Karpas-422 (cell line): ENCODE measurements at places on chromosomes 4 and X. TPM values are rescaled to one million over a fixed set of nuclear protein-coding genes. Genes with fewer than 3 reads are reported as not detected.

GRCh38 chr4:147975325-147975724 lies 243.4 kb downstream of the ARHGAP10 start:
- DNase-seq, result no peak
- H3K4me3 ChIP-seq, result no peak overlapping the region
- peaks cover 7% of the 10 kb centered on the region; the same call in 1 of the 2 replicates for H3K4me1 ChIP-seq
- no peaks in the 10 kb centered on the region for H3K36me3 ChIP-seq

- H3K4me1 ChIP-seq, result no peaks in the 10 kb centered on the region
- no peak for DNase-seq
- no peak overlapping the region for H3K27ac ChIP-seq
- H3K27me3 ChIP-seq, result no peaks in the 10 kb centered on the region
- H3K36me3 ChIP-seq, result no peaks in the 10 kb centered on the region
- no peak overlapping the region for H3K4me3 ChIP-seq
These were observed 187.3 kb downstream of the SLC39A8 start for GRCh38 chr4:102157984-102158383.

GRCh38 chr4:89196056-89196674 lies 84.8 kb downstream of the TIGD2 start:
- H3K36me3 ChIP-seq, result no peaks in the 10 kb centered on the region
- no peak overlapping the region for H3K4me3 ChIP-seq
- DNase-seq, result no peak
- no peak overlapping the region for H3K27ac ChIP-seq
- no peaks in the 10 kb centered on the region for H3K27me3 ChIP-seq

Gene BANK1
- total RNA-seq, result 37.5 and 52.6 TPM in 2 replicates

Gene ARHGAP6
- not detected in 2 replicates for total RNA-seq

- H3K4me1 ChIP-seq, result no peaks in the 10 kb centered on the region
- no peaks in the 10 kb centered on the region for H3K27me3 ChIP-seq
- H3K4me3 ChIP-seq, result no peak overlapping the region
- H3K27ac ChIP-seq, result no peak overlapping the region
These were observed 28.9 kb downstream of the FGF5 start for GRCh38 chr4:80295336-80295735.

Gene DLG3
- total RNA-seq, result 14.5 and 24.6 TPM in 2 replicates

- H3K36me3 ChIP-seq, result no peaks in the 10 kb centered on the region
- no peak overlapping the region for H3K4me3 ChIP-seq
- H3K4me1 ChIP-seq, result no peaks in the 10 kb centered on the region
These were observed 383.6 kb downstream of the BMPR1B start for GRCh38 chr4:95141361-95141760.

GRCh38 chrX:39581411-39581810 lies 516.3 kb downstream of the BCOR start:
- no peaks in the 10 kb centered on the region for H3K36me3 ChIP-seq
- H3K27me3 ChIP-seq, result no peaks in the 10 kb centered on the region
- DNase-seq, result no peak
- no peak overlapping the region for H3K27ac ChIP-seq
- H3K4me3 ChIP-seq, result no peak overlapping the region

Gene MAGEA9B
- total RNA-seq, result 0.11 TPM in 1 of 2 replicates, not detected in the other

- no peak overlapping the region for H3K4me3 ChIP-seq
- no peak overlapping the region for H3K27ac ChIP-seq
- no peak for DNase-seq
- H3K4me1 ChIP-seq, result no peaks in the 10 kb centered on the region
- H3K36me3 ChIP-seq, result no peaks in the 10 kb centered on the region
These were observed 88.6 kb downstream of the ARHGAP36 start for GRCh38 chrX:131146702-131147101.

Gene SCRG1
- total RNA-seq, result not detected in 2 replicates

Gene MAMLD1
- total RNA-seq, result 22.9 and 37.8 TPM in 2 replicates

Gene EDA2R
- total RNA-seq, result not detected in 2 replicates

GRCh38 chr4:178823673-178824295 lies 1381.5 kb upstream of the AGA start:
- H3K36me3 ChIP-seq, result no peaks in the 10 kb centered on the region
- H3K4me3 ChIP-seq, result no peak overlapping the region
- no peaks in the 10 kb centered on the region for H3K4me1 ChIP-seq
- H3K27ac ChIP-seq, result no peak overlapping the region

Gene MAGEA4
- not detected in 2 replicates for total RNA-seq

Gene CCDC160
- total RNA-seq, result not detected in 2 replicates

- no peak overlapping the region for H3K4me3 ChIP-seq
- H3K36me3 ChIP-seq, result no peaks in the 10 kb centered on the region
- no peaks in the 10 kb centered on the region for H3K4me1 ChIP-seq
These were observed 115.2 kb downstream of the SORCS2 start for GRCh38 chr4:7307394-7308099.

GRCh38 chrX:136467303-136467702 lies 20.4 kb upstream of the BRS3 start:
- H3K36me3 ChIP-seq, result no peaks in the 10 kb centered on the region
- no peak overlapping the region for H3K4me3 ChIP-seq
- no peaks in the 10 kb centered on the region for H3K27me3 ChIP-seq
- no peaks in the 10 kb centered on the region for H3K4me1 ChIP-seq
- H3K27ac ChIP-seq, result no peak overlapping the region
- DNase-seq, result no peak

Gene CT45A10
- not detected in 2 replicates for total RNA-seq

Gene GPR50
- total RNA-seq, result not detected in 2 replicates

GRCh38 chrX:72470532-72471223 lies 102.0 kb downstream of the HDAC8 start:
- H3K4me3 ChIP-seq, result no peak overlapping the region
- H3K36me3 ChIP-seq, result no peaks in the 10 kb centered on the region
- H3K27ac ChIP-seq, result no peak overlapping the region
- peaks cover 14% of the 10 kb centered on the region for H3K4me1 ChIP-seq
- H3K27me3 ChIP-seq, result no peaks in the 10 kb centered on the region

Gene KIF4A
- total RNA-seq, result 12.6 and 15.0 TPM in 2 replicates

Gene SHROOM4
- not detected in 2 replicates for total RNA-seq

- no peaks in the 10 kb centered on the region for H3K4me1 ChIP-seq
- no peaks in the 10 kb centered on the region for H3K27me3 ChIP-seq
- H3K27ac ChIP-seq, result no peak within 1 kb of the TSS
- no peak within 1 kb of the TSS for H3K4me3 ChIP-seq
- DNase-seq, result no peak
These were observed at the start of gene SHISA3 for GRCh38 chr4:42396752-42397634. TSS of gene SHISA3 (plus strand) at chr4:42397488. CDS start at chr4:42398057, 569 bp downstream.

Gene TCP11X2
- total RNA-seq, result not detected in 2 replicates

- no peaks in the 10 kb centered on the region for H3K27me3 ChIP-seq
- H3K36me3 ChIP-seq, result no peaks in the 10 kb centered on the region
- H3K27ac ChIP-seq, result no peak overlapping the region
- H3K4me3 ChIP-seq, result no peak overlapping the region
- DNase-seq, result no peak
- H3K4me1 ChIP-seq, result peaks cover 8% of the 10 kb centered on the region
These were observed 47.9 kb downstream of the JADE3 start for GRCh38 chrX:46959985-46960700.

DNA sequence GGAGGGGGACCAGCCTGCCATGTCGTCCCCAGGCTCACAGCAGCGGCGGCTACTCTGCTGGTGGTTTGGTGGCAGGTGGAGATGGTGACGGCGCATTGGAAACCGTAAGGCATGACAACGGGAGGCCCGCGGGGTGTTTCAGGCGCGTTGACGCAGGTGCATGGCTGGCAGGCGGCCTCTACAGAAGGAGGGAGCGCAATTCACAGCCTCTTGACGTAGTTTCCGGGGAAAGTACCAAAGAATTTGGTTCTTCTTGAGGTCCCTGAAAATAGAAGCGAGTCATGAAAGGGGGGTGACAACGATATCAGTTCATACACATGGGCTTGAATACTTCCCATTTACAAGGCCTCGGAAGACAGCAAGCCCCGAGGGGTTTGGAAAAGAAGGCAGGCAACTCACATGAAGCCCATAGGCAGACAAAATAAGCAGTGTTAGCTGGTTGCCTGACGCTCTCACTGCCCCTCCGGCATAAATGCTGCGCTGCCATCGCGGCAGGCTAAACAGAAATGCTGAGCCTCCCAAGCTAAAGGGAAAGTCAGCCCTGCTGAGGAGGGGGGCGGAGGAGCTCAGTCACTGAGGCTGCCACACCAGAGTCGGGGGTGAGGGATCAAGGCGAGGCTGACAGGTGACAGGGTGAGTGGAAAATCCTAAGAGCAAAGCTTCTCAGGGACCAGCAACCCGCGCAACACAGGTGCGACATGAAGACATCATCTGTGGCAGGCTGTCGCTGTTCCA lies 52.3 kb upstream of the PDLIM3 start:
- H3K27me3 ChIP-seq, result no peaks in the 10 kb centered on the region
- DNase-seq, result no peak
- H3K4me3 ChIP-seq, result no peak overlapping the region
- H3K36me3 ChIP-seq, result no peaks in the 10 kb centered on the region
- no peaks in the 10 kb centered on the region for H3K4me1 ChIP-seq

- H3K27me3 ChIP-seq, result no peaks in the 10 kb centered on the region
- H3K36me3 ChIP-seq, result peaks cover 61% of the 10 kb centered on the region
- peaks cover 48% of the 10 kb centered on the region for H3K4me1 ChIP-seq
- peak; percentile 57 for DNase-seq
- peak overlapping the region; percentile 81 for H3K27ac ChIP-seq
These were observed 890 bp downstream of the DCAF16 start for GRCh38 chr4:17809667-17810066.

DNA sequence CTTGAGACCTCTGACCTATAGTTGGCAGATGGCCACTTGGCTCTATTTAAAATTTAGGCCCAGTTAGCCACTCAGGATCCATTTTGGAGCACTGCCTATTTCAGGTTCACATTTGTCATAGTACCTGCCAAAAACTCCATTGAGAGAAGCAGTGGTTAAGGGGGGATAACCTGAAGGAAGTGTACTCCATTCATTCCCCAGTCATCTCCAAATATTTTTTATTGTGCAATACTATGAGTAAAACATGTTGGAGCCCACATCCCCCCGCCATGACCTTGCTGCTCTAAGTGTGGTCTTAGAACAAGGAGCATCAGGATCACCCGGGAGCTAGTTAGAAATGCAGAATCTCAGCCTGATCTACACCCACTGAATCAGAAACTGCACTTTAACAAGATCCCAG lies 21.1 kb downstream of the PLP1 start:
- H3K36me3 ChIP-seq, result no peaks in the 10 kb centered on the region
- no peak overlapping the region for H3K4me3 ChIP-seq
- H3K4me1 ChIP-seq, result no peaks in the 10 kb centered on the region
- no peaks in the 10 kb centered on the region for H3K27me3 ChIP-seq

DNA sequence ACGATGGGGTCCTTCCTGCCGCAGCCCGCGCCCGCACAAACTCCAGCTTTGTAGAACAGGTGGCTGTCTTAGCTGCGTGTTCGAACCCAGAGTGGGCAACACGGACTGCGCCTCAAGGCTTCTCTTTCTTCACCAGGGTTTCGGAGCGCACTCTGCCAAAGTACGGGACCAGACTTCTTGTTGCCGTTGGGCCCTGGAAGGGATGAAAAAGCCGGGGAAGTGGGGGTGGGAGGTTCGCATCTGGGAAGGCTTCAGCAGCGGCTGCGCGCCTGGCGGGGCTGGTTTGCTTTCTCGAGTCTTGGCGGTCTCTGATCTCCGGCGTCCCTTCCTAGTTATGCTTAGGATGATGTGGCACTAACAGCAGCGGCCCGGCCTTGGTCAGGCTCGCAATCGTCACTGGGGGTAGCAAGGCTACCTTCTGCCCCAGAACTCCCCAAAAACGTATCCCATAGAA lies 673 bp downstream of the PARM1 start:
- peak; percentile 71 for DNase-seq
- peak overlapping the region; percentile 80 for H3K4me3 ChIP-seq
- no peaks in the 10 kb centered on the region for H3K27me3 ChIP-seq
- peak overlapping the region; percentile 81 for H3K27ac ChIP-seq

DNA sequence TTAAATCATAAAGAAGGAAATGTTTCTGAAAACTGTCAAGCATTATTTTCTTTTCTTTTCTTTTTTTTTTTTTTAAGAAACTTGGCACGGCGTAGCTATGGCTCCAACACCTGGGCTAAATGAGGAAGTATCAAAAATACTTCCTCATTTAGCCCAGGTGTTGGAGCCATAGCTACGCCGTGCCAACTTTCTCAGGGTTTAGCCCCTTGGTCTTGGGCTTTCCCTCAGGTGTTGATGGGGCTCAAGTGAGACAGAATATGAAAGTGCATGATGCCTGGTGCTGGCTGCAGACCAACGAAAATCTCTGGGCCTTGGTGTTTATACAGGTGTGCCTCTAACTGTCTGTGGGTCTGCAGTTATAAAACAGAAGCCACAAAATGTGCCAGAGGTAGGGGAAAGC lies 132.7 kb downstream of the ARHGAP24 start:
- DNase-seq, result peak; percentile 90
- H3K4me1 ChIP-seq, result peaks cover 44% of the 10 kb centered on the region
- H3K27ac ChIP-seq, result peak overlapping the region; percentile 99
- no peaks in the 10 kb centered on the region; the same call in 1 of the 2 replicates for H3K36me3 ChIP-seq
- peak overlapping the region; percentile 55 for H3K4me3 ChIP-seq

- H3K36me3 ChIP-seq, result no peaks in the 10 kb centered on the region
- H3K4me3 ChIP-seq, result no peak overlapping the region
- no peaks in the 10 kb centered on the region for H3K27me3 ChIP-seq
These were observed 18.3 kb upstream of the PITX2 start for GRCh38 chr4:110641218-110641617.

DNA sequence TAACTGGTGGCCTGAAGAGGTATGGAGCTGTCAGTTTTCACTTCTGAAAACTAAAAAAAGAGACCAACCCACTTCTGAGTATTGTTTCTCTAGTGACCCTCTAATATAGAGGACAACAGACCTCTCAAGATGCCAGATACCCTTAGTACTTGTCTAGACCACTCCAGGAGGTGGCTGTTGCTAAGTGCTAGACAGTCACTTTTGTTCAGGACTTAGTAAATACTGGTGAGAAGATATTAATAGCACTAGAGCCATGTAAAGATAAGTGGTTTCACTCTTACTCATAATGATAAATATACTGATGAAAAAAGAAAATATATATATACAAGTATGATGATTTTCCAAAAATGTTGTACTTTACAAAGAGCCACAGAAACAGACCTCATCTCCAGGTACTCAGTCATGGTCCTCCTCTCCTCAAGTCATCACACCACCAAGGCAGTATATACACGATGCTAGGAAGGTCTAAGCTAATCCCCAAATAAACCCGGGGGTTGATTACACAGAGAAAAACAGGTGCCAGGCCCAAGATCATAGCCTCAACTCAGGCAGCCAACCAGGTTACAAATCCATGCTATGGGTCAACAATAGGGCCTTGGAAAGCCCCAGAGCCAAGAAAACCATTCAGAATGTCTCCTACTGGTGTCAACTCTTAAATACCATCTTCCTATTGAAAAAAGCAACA lies 66.9 kb downstream of the ARHGEF9 start:
- DNase-seq, result no peak
- no peaks in the 10 kb centered on the region for H3K4me1 ChIP-seq
- no peak overlapping the region for H3K4me3 ChIP-seq
- H3K36me3 ChIP-seq, result peaks cover 5% of the 10 kb centered on the region; the same call in 1 of the 2 replicates
